Stimulated activated CD8-positive, alpha-beta memory T cell treated with anti-CD3 and anti-CD28 coated beads, Interleukin-15, amount 100 ng/mL, for 48 hours (primary cell): ENCODE measurements at places on chromosomes 1 and 21.

GRCh38 chr1:227255086-227255732, 63.1 kb downstream of the CDC42BPA start:
- DNase-seq: no peak

- DNase-seq: no peak
These were observed 4.8 kb downstream of the SETD4 start for GRCh38 chr21:36055551-36055950.

DNA sequence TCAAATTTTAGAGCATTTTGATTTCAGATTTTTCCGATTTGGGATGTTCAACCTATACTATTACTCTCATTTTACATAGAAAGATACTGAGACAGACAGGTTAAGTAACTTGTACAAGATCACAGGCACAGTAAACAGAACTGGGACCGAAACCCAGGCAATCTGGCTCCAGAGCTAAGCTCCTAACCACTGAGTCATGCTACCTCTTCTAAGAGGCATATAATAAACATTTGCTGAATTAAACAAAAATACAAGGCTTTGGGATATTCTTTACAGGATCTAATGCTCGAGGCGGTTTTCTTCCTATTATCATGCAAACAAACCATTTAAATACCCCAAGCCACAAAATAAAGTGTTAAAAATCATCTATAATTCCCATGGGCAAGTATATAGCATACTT, 50.3 kb downstream of the MCOLN2 start:
- no peak for DNase-seq

- DNase-seq: no peak
These were observed 64.0 kb downstream of the SYT6 start for GRCh38 chr1:114089502-114090138.

DNA sequence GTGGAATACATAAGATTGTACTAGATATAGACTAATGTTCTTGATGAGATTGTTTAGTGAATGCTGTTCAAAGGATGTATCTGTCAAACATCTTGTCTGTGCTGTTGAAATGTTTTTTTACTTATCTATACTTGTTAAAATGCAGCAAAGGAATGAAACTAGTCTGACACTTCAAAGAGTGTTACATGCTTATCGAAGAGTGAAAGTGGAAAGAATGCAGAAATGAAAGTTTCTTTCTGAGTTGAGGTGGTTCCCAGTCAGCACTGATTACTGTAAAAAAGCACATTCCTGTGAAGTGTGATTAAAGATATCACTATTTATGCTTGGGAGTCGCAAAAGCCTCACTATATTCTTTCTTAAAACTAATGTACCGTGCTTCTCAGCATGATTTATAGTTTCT, 1225.2 kb downstream of the NCAM2 start:
- DNase-seq: no peak

- DNase-seq: no peak
These were observed 328.2 kb upstream of the CHRM3 start for GRCh38 chr1:239058190-239058589.

DNA sequence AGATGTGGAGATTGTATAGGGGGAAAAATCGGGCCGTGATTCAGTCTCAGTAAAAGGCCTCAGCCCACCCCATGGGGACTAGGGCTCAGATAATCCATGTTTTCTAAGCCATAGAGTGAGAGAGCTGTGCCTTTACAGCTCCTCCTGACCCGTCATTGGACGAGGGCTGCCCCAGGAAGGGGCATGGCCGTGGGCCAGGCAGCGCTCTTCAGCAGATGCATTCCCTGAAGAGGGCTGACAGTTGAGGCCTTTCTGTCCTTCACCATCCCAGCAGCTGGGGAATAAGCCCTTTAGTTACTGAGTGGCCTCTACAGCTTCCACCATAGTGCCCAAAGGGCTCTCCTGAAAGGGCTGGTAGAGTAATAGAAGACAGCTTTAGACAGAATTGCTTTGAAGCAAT, 57.2 kb downstream of the ST3GAL3 start:
- no peak for DNase-seq

DNA sequence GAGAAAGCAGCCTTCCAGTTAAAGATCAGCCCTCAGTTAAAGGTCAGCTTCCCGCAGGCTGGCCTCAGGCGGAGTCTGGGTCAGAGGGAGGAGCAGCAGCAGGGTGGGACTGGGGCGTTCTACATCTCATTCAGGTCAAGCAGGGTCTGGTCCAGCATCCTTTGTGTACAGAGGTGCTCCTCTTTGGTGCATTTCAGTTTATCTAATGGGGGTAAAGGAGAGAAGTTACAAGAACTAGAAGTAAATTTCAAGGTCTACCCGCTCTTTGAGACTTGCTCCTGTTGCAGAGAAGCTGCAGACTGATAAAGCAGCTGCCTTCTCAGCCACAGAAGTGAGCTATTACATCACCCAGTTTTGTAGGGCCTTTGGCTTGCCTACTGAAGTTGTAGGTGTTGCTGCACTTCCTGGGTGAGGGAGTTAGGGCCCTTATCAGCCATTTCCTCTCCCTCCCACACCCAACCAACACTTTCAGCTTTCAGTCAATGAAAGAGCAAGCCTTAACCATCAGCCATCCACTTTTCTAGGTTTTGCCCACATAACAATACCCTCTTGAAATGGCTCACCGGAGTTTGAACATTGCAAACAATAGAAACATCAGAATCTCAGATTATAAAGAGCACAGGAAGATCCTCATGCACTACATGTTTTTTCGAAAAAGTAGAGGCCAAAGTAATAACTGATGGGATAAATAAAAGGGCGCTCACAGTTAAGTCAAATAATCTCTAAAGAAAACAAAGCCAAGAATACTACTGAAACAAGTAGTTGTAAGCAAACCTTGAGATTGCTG, 2.8 kb upstream of the NUP210L start:
- peak; percentile 64 for DNase-seq

DNA sequence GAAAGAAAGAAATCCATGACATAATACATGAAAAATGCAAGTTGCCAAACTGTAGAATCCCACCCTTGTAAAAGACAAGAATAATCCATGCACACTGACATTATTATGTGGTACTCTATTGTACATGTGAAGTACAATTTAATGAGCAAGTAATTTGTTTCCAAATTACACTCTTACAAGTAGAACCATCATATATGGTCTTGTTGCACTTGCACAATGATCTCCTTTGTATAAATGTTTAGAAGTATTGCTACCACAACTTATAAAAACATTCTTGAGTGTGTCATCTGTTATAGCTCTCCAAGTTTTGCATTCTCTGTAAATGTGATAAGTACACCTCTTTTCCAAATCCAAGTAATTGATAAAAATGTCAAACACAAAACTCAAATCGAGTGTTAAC, 29.1 kb upstream of the ZNF281 start:
- DNase-seq: no peak

DNA sequence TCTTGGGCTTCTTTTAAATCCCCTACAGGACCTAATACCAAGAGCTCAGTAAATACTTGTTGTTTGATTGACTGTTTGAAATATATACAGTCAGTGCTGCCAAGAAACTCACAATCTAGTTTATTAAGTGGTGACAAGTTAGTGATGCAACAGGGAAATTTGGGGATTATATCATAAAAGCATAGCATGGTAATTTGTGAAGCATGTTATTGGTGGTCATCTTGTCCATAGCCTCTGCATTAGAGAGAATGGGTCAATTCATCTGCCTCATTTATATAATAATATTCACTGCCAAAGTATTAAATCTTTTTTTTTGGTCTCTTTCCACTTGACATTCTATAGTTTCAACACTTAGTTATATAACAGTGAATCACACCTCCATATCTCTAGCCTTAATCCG, 138.2 kb upstream of the SPAG17 start:
- DNase-seq: no peak

DNA sequence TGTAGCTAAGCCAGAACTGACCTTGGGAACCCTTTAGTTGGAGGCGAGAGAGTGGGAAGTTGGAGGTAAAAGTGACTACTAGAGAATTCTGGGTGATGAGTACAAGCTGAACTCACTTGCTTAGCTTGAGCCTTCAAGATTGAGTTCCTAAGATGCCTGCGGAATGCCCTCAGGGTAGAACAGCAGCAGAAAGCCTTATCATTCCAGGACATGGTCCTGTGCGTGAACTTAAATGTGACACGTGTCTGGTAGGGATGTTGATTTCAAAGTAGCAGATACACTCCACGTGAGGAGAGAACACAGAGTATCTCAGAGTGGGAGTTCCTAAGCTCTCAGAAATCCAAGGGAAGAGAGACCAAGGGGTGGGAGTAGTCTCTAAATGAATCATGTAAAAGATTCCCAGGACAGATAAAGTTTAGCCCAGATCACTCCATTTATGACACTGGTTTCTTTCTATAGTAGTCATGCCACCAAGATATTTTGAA, 60.1 kb downstream of the KCNK1 start:
- no peak for DNase-seq

GRCh38 chr1:154272217-154272998, at the start of gene HAX1:
TSS of gene HAX1 (plus strand) at chr1:154272629. CDS start at chr1:154272724, 95 bp downstream.
- peak; percentile 93 for DNase-seq

DNA sequence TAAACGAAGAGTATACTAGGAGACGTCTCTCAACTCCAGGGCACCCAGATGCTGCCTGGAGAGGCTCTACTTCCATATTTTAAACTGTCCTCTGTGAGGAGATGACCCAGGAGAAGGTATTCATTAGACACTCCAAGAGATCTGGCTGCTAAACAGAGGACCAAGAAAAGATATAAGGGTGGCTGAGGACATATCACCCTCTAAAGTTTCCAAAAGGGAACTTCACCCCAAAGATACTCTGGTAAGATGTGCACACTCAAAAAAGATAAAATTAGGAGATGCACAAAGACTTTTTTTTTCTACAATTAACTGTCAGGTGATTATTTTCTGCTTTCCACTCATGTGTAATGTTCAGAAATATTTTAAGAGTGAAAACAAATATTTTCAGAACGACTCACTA, 1.4 kb downstream of the ZNF670 start:
- DNase-seq: no peak

GRCh38 chr21:26119906-26120305, 50.7 kb downstream of the APP start:
- no peak for DNase-seq

DNA sequence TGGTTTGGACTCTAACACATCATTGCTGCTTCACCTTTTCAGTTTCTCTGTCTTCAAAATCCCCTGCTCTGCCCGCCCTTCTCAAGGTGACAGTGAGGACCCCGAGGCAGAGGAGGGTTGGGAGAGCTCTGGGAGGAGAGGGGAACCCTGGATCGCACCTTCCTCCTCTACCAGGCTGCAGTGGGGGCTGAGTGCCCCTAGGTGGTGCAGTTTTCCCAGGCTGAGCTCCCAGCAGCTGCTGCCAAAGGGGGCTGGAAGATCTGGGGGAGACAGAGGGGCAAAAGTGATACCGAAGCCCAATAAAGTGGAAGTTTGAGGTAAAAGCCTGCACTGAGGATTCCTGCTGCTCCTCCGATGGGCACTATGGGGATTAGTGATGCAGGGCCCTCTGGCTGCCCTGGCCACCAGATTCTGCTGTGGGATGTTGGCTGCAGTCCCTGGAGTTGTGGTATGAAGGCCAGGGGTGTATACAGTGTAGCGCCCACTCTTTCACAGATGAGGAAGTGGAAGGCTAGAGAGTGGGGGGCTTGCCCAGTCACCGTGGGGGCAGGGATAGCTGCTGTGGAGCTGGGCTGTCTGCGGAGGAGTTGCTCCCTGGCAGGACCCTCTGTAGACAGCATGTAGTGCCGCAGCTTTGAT, 40.7 kb upstream of the SCMH1 start:
- no peak for DNase-seq

- DNase-seq: no peak
These were observed 288.9 kb downstream of the TM2D1 start for GRCh38 chr1:61436016-61436415.

DNA sequence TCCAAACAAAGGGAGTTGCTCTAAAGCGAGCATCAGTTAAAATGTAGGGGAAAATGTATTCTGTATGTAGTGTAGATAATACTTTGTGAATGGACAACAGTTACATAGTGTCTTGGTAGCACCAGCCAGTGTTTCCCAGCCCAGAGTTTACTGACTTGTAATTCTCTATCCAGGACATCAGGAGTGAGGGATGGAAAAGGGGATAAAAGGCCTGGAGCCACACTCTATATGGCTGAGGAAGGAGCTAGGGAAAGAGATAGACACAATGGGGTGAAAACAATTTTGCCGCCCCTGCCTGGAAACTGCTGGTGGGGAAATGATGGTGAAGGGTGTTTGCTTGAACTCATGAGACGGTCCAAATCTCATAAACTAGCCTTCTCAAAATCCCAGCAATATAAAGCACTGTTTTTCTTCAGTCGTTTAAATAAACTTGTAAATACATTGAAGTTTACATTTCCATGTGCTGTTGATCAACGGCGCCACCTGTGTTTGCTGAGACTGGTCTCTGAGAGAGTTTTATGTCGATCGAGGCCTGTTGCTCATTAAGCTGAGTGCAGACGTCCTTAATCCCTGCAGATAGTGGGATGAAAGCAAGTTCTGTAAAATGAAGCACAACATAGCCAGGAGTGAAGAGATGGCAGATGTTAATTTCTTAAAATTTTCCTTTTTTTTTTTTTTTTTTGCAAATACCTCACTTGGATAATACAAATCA, 27.9 kb upstream of the AGO1 start:
- DNase-seq: no peak

GRCh38 chr1:33383489-33383888, 47.4 kb downstream of the PHC2 start:
- DNase-seq: no peak

GRCh38 chr1:246790364-246790763, 66.2 kb downstream of the SCCPDH start:
- no peak for DNase-seq

- no peak for DNase-seq
These were observed 656 bp downstream of the ANGPTL1 start for GRCh38 chr1:178870221-178870620.

DNA sequence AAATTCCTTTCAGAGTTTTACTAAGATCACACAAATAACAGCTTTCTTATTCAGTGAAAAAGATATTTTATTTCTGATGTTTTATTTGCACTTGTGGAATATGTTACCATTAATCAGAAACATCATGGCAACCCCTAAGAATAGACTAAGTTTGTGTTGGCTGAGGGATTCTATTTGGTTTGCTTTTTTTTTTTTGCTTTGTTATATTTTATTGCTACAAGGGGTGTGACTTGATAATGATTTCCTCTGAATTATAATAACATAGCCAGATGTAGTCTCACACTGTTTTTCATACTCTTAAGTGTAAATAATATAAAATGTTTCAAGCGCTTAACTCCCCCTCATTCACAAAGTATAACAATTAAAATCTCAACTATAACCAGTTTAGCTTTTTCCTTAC, 20.0 kb downstream of the GLRX2 start:
- no peak for DNase-seq

GRCh38 chr1:91611483-91611917, 110.8 kb downstream of the CDC7 start:
- no peak for DNase-seq
